Activated gamma-delta T cell treated with Interleukin-2 at 50 U/mL for 16 hours (primary cell): ENCODE measurements at places on chromosomes 5 and 9.

DNA sequence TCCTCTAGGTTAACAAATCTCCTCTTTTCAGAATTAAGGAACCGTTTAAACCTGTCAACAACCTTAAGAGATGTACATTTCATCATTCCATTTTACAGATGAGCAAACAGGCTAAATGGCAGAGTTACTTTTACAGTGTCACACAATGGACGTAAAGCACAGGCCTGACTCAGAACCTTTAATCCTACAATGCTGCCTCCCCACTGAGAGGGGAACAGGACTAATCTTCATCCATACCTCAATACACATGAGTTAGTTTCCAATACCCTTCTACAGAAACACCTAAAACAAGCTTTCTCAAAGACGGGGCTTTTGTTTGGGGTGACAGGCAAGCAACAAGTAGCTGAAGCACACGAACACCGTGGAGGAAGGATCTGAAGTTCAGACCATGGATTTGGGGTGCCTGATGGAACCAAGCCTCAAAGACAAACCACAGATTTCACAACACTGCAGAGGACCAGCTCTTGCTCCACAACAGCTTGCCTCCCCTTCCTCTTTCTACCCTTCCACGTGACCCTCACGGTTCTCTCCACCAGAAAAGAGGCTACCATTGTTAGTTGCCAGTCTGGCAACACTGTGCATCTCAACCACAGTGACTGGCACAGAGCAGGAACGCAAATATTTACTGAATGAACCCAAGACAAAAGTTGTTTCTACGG is 1.8 kb downstream of the RNF130 start:
- no peak for DNase-seq

DNA sequence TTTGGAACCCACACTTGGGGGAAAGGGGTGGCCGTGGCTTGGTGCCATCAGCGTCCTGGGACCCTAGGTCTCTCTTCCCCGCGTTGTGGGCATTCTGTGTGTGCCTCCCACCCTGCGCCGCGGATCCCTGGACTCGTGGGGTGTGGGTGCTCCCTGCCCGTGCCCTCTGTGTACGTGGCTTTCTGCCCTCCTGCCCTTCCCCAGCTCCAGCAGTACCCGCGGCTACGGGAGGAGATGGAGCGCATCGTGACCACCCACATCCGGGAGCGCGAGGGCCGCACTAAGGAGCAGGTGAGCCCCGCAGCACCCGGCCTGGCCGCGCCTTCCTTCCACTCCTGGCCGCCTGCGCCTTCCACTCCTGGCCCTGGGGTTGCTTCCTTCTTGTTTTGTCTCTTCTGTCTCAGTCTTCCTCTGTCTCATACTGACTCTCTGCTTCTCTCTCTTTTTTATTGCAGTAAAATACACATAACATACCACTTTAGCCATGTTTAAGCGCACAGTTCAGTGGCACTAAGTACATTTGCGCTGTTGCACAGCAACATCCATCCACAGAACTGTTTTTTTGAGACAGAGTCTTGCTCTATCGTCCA is 30.7 kb downstream of the DNM1 start:
- DNase-seq: no peak

- no peak for DNase-seq
Observed at GRCh38 chr5:125399885-125400284, 653.4 kb upstream of the ZNF608 start.

DNA sequence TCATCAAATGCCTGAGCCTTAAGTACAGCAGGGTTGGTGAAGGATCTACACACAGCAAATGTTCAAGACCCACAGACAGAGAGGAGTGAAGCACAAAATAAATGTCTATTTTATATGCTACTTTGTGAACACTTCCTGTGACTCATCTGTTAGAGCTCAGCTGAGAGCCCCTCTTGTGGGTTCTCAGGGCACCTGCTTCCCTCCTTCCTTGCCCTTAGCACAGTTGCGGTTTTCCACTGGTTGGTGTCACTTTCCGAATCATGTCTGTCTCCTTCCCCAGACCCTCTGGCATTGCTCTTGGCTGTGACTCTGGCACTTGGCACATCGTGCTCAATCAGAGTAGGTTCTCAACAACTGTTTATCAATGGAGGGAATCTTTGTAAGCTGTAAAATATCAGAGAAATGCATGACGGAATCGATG is 128.5 kb upstream of the STC2 start:
- DNase-seq: no peak

DNA sequence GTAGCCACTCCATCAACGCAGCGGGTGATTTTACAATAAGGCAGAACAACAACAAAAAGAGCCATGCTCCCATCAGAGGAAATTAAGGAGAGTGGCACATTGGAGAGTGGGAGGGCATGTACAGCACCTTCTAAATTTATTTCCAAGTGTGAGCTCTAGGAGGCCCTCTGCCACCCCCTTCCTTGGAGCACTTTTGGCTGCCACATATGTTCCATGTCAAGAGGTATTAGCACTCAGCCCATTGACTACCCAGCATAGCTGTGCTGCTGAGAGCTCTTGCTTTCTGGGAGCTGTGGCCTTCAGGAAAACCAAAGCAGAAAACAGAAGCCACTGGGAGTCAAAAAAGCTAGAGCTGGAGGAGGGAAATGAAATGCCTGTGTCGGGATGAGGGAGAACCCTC is 200.2 kb upstream of the PANK3 start:
- no peak for DNase-seq

- no peak for DNase-seq
Observed at GRCh38 chr5:57738301-57738700, 255.7 kb upstream of the ACTBL2 start.

DNA sequence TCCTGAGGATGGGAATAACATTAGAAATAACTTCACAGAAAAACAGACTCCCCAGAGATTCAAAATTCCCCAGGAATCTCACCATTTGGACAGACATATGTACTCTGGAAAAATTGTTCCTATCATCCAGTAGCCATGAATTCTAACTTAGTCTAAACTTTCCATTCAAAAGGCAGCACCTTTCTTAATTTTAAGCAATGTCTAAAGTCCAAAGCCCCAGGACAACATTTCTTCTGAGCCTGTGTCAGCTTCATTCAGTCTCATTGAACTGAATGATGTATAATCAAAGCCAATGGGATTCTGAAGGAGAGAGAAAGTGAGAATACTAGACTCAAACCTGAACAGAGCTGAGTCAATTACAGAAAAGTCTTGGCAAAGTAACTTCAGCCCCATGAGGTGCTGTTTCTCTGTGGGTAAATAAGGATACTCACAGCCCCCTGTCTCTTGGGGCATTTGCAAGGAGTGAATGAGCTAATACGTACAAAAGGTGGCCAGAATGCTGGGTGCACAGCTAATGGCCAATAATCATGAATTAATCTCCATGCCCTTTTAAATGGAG is 140.6 kb downstream of the SEMA5A start:
- DNase-seq: no peak

GRCh38 chr5:59236986-59237385 is 654.1 kb downstream of the RAB3C start:
- DNase-seq: no peak

GRCh38 chr5:37839407-37840052 is at the start of gene GDNF:
TSS of gene GDNF (minus strand) at chr5:37840041. CDS start at chr5:37834796, 5,245 bp downstream.
- DNase-seq: no peak
